ENCODE measurements at places on chromosomes 2 and 18. TPM values are rescaled to one million over a fixed set of nuclear protein-coding genes. Genes with fewer than 3 reads are reported as not detected.

DNA sequence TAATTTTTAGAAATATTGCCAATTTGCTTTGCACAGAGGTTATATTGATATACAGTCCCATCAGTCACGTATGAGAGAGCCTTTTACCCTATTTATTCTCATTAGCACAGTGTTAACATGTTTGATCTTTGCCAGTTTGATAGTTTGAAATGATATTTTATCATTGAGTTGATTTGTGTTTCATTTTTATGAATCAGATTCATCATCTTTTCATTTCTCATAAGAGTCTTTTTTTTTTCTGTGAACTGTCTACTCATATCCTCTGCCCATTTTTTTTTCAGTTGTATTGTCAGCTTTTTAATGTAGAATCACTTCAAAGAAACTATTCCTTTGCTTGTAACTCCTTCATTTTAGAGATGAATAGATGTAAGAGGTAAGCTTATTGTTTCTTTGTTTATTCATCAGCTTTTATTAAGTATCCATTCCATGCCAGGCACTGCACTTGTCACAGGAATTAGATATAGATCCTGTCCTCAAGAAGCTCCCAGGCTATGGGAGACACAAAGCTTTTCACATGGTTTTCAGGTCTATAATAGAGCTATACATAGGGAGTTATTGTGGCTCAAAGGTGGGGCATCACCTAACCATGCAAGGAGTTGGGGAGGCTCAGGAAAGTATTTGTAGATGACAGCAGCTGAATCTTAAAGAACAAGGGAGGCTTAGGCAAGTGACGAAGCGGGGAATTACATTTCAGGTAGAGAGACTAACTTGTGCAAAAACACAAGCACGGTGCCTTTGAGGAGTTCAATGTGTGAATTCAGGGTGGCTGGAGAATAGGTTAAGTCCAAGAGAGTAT lies 42.1 kb downstream of the CD28 start:
- no peak for DNase-seq

DNA sequence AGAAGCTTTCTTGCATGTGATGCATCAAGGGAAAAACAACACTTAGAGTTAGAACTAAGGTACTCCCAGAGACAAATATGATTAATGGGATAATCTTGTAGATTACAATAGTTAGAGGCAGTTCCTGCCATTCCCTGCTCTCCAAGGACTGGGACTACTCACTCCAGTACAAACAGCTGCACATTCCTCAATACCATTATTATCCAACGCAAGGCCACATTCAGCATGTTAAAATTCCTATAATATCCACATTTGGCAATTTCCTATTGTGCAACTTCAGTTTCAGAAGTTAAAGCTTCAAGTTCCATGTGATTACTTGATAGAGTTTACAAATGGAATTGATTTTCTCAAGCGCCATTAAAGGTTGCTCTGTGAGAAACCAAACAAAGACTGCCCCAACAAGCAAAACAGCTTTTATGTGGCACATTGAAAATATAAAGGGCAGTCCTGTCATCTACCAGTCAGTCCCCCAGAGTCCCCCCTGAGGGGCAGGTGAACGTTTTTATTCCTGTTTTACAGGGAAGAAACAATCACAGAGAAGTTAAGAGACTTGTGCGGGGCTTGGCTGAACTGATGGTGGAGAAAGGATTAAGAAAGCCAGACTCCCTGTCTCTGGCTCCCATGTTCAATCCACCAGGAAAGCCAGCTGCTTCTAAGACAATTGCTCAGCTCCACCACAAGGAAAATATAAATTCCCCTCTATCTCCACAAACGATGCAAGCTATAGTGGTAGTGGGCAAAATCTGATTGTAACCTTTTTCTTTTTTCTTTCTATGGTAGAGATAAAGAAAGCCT lies 72.6 kb downstream of the TXNL1 start:
- no peak for DNase-seq

GRCh38 chr2:124025171-124025580 lies at the start of gene CNTNAP5:
CNTNAP5 (plus strand) TSS chr2:124025287; CDS start chr2:124025651, 364 bp downstream.
- peak; percentile 89 for DNase-seq

GRCh38 chr2:131143803-131144202 lies 38.7 kb downstream of the PLEKHB2 start:
- no peak for DNase-seq

Gene TOGARAM2
- 0.23 TPM for total RNA-seq

Gene GCG
- total RNA-seq, result not detected

DNA sequence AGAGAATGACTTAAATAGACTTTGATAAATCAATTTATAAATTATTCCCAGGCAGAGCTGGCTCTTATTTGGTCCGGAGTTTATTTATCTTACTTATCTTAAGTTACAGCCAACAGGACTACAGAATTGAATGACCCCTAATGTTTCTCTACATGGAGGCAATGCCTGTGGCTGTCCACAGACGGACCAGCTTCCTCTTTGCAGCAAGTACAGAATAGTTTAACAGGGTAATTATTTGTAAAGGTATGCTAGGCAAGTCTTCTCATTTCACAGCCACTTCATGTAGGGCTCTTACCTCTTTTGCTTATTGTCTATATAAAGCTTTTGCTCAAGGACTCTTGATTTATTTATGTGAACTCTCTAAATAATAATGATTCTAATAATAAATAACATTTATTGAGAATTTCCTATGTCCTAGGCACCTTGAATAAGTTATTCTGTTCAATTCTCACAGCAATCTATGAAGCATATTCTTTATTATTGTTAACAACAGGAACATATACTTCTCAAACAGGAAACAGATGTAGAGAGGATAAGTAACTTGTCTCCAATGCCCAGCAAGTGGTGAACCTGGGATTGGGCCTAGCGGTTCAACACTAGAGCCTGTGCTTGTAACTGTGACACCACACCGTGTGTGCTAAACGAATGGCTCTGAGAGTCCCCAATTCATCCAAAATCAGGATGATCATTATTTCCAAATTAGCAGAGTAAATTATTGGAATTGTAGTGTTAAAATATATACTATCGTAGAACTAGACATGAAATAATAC lies 58.8 kb upstream of the NXPH2 start:
- no peak for DNase-seq

Gene ROCK1
- total RNA-seq, result 62.2 TPM

Gene HOXD3
- 4.1 TPM for total RNA-seq

GRCh38 chr18:42164556-42164955 lies 209.5 kb downstream of the PIK3C3 start:
- DNase-seq, result no peak

Gene SCN2A
- total RNA-seq, result 1.5 TPM

DNA sequence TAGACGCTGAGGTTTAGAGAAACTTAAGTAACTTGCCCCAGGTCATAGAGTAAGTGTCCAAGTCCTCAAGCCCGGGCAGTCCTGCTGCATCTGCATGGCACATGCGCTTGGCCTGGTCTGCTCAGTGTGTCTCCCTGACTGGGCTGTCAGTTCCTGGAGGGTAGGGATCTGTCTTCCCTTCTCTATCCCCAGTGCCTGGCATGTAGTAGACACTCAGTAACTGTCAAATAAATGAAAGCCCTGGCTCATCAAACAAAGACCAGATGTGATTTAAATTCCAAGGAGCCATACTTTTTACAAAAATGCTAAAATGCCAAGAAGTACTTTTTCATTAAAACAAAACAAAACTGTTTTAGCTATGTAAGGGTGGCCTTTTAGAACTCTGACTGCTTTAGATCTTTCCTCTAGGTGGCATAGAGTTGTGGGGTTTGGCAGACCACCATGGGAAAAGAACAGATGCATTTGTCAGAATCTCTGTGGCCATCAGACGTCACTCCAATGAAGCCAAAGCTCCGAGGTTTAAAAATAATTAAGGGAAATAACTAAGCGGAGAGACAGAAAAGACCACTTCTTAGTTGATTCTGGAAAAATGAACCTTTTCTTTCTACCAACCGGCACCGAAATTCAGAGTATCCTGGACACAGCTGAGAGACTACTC lies 34.0 kb downstream of the EPAS1 start:
- DNase-seq, result no peak

Gene ABCG5
- total RNA-seq, result not detected

Gene SERPINB3
- total RNA-seq, result not detected

- no peak for DNase-seq
These were observed 246.0 kb downstream of the LRRTM1 start for GRCh38 chr2:80058562-80058961.

Gene SMC6
- 28.8 TPM for total RNA-seq

- DNase-seq, result no peak
These were observed 42.7 kb upstream of the PELI1 start for GRCh38 chr2:64186699-64187605.

DNA sequence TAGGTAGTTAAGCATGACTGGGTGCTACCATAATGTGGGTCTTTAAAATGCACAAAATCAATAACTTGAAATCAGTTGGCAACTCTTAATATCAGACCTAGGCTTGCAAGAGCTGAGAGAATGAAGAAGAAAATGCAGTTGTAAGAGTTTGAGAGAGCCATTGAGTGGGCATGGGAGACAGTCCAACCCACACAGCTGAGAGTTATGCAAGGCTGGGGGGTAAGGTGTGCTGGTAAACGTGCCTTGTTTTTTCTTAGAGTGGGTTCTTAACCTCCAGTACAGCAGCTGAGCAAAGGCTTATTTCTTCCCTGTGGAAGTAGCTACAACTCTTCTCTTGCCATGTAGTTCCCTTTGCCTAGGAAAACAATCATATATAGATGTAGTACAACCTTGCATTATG lies 20.2 kb upstream of the CCDC178 start:
- DNase-seq, result no peak

DNA sequence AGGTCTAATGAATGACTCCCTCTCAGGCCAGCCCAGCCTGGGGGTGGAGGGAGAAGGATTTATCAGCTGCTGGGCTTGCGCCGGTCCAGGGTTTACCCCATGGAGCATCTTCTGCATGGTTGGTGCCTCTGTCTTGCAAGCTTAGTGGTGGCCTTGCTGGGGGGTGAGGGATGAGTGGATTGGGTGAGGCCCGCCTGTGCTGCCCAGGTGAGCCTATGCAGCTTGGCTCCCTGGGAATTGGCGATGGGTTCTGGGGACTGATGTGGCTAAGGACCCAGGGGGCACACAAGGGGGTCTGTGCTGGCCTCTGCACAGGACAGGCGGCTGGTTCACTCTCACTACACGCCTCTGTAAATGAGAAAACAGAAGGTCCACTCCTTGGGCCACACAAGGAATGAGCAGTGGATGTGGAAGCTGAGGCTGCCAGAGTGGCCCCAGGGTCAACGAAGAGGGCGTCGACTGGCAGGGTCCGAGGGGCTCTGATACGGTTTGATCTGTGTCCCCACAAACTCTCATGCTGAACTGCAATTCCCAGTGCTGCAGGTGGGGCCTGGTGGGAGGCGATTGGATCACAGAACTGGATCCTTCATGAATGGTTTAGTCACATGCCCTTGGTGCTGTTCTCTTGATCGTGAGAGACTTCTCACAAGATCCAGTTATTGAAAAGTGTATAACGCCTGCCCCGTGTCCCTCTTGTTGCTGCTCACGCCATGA lies 151.6 kb upstream of the HDAC4 start:
- no peak for DNase-seq

GRCh38 chr2:139427164-139427563 lies 647.0 kb upstream of the NXPH2 start:
- DNase-seq, result no peak

GRCh38 chr2:6148882-6149281 lies 456.7 kb downstream of the SOX11 start:
- no peak for DNase-seq

DNA sequence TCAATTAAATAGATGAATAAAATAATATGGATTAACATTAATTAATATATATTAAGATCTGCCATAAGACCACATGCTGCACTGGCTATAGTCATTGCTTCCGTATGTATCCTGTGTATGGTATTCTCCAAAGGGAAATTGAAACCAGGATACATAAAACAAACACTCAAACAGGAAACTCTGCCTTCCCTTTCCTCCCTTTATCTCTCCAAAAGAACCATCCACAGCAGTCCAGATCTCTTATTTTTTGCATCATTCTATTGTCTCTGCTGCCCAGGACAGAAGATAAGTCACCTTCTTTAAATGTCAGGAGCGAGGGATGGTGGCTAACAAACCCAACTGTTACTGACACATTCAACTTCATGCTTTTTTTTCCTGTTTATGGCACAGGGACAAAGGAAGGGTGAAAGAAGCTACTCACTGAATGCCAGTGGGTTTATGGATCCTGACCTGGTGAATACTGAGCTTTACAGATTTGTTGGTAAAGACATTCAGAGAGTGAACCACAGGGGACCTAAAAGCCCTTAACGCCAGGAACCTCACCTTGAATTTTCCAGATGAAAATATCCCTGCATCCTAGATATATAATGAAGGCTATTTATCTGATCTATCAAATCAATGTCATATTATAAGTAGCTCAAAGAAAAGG lies 67.5 kb downstream of the CSRNP3 start:
- DNase-seq, result no peak

- no peak for DNase-seq
These were observed 115.4 kb upstream of the LHCGR start for GRCh38 chr2:48870942-48871341.

GRCh38 chr2:179843541-179843940 lies 17.9 kb downstream of the ZNF385B start:
- no peak for DNase-seq

- DNase-seq, result no peak
These were observed 164.6 kb downstream of the EIPR1 start for GRCh38 chr2:3212984-3213383.

GRCh38 chr2:197674591-197674990 lies 796 bp downstream of the RFTN2 start:
- DNase-seq, result no peak

Gene UGT1A5
- not detected for total RNA-seq

- DNase-seq, result no peak
These were observed 7.7 kb upstream of the SP140L start for GRCh38 chr2:230319211-230319862.

Data from endothelial cell (in vitro differentiated cells).